Right cardiac atrium (tissue), 5 donors: ENCODE measurements at places on chromosomes 5 and 9.
A peak's percentile ranks its signal among the peaks of the same experiment; 100 is the strongest.

GRCh38 chr5:14870337-14871213 lies 1.0 kb downstream of the ANKH start:
- DNase-seq: peak; percentile 70

GRCh38 chr9:80066931-80067330 lies 495.2 kb downstream of the TLE4 start:
- DNase-seq: peak; percentile 31

DNA sequence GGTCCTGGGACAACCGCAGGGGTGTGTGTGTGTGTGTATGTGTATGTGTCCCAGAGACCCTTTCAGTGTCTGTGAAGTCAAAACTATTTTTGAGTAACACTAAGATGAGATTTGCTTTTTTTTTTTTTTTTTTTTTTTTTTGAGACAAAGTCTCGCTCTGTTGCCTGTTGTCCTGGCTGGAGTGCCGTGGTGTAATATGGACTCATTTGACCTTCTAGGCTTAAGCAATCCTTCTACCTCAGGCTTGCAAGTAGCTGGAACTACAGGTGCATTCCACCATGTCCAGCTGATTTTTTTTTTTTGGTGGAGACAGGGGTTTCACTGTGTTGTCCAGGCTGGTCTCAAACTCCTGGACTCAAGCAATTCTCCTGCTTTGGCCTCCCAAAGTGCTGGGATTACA lies 97.4 kb upstream of the KLF9 start:
- DNase-seq: no peak

GRCh38 chr5:180484813-180485212 lies 9.4 kb upstream of the CNOT6 start:
- DNase-seq: no peak

GRCh38 chr5:89374144-89374784 lies 491.3 kb upstream of the MEF2C start:
- DNase-seq: no peak

DNA sequence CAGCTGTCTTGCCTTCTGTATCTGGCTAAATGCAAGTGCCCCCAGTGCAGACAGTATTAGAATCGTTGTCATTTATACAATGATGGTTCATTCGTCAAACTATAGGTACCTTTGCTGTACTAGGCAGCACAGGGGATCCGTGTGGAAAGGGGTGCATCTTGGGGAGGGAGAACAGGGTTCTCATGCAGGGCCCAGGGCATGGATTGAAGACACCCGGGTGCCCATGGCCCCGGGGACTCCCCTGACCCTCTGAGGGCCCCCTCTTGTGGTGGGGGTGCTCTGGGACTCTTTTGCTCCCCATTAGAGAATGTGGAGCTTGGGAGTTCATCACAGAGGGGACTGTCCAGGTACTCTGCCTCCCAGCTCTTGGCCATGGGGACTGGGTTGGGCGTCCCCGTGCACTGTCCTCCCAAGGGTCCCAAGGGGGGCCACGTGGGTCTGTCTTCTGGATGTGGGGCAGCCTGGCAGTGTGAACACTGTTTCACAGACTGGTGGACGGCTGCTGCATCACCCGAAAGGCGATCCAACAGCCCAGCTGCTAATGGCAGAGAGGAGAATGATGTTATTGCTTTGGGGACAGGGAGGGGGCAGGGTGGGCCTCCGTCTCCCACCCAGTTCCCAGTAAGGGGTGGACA lies 36.9 kb upstream of the RXRA start:
- peak; percentile 3 for DNase-seq

DNA sequence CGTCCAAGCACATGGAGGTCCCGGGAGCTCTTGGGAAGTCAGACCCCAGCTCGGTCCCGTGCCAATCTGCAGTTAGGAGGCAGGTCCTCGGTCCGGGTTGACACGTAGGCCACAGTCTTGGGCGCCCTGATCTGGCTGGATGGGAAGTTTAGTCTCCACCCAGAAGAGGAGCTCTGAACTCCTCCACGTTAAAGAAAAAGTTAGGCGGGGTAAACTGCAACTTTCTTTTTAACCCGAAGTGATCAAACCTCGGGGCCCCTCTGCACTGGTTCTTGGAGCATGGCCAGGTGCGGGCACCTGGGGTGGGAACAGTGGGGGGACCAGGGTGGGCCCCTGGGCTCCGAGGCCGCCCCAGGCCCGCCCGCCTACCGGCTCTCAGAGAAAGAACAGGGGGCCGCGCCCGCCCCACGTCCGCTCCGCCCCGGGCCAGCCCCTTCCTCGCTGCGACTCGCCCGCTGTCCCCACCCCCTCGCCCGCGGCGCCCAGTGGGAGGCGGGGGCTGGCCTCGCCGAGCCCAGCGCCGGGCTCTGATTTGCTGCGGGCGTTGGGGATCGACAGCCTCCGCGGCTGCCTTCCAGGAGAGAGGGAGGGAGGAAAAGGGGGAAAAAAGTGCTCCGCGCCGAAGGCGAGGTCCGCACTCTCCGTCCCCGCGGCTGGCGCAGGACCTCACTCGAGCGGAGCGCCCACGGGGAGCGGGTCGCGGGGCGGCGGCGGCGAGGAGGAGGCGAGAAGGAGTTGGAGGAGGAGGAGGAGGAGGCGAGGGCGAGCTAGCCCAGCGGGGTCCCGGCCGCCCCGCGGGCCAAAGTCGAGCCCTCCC lies at the start of gene COL5A1:
Gene COL5A1 (plus strand): TSS at position 631 of the 817 bp plus-strand sequence. CDS start 385 bp downstream, outside the sequence.
- peak; percentile 94 for DNase-seq

DNA sequence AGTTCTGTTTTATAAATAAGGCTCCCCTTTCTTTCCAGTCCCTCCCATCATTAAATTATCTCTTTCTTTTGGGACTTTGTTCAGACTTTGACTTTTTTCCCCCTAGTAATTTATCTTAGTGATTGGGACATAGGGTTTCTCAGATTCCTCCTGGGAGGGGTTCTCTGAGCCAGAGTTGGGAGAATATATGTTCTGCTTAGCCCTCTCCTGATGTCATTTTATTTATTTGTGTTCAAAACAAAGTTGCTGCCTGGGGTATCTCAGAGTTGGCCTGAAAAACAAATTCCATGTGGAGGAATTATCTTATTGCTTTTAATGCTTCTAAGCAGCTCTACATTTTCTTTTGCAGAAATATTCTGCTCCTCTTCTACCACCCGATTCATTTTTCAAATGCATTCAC lies 211.0 kb downstream of the PCSK5 start:
- no peak for DNase-seq

GRCh38 chr5:143308731-143309130 lies 94.8 kb downstream of the NR3C1 start:
- no peak for DNase-seq

GRCh38 chr9:88808019-88808656 lies 183.1 kb upstream of the S1PR3 start:
- no peak for DNase-seq

GRCh38 chr5:176789873-176790615 lies 20.3 kb upstream of the UNC5A start:
- DNase-seq: no peak

DNA sequence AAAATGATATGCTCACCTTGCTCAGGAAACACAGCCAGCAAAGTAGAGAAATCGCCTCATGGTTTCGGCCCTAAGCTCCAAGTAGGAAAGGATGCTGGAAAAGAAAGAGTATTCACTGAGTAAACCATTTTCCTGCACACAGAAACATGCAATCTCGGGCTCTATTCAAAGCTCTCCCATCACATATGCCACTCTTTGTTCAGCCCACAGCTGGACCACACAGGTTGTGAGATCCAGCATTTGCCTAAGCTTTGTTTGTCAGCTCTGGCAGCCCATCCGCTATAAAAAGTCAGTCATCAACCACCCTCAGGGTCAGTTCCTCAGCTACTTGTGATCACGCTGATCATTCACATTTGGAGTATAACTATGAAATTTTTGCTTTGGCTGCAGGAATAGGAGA lies 96.5 kb upstream of the SMARCA2 start:
- DNase-seq: no peak

DNA sequence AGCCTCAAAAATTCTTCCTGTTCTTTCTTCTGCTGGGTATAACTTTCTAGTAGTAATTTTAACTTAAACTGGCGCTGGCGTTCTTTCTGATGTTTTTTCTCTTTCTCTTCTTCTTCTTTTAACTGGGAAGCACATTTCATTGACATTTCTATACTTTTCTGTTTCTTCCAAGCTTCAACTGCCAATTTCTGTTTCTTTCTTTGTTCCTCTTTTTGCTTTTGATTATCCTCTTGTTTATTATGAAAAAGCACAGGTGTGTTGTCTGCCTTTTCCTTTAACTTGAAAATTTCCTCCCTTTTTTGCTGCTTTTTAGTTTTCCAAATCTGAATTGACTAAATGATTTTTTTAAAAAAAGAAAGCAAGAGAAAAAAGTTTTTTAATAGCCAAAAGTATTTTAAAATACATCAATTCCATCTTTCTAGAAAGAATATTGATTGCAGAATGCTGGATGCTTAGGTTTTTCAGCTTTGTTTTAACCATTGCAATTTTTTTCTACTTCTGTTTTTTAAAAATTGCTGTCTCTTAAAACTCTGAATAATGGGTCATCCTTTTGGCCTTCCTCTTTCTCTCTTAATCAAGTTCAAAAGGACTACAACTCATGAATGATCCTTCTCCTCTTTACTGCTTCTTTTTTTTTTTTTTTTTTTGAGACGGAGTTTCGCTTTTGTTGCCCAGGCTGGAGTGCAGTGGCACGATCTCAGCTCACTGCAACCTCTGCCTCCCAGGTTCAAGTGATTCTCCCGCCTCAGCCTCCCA lies 8.8 kb upstream of the PGGT1B start:
- no peak for DNase-seq

GRCh38 chr5:94759961-94760360 lies 141.5 kb downstream of the SLF1 start:
- DNase-seq: no peak
